Effector CD4-positive, alpha-beta T cell (primary cell): ENCODE measurements at places on chromosomes 11 and 22.

DNA sequence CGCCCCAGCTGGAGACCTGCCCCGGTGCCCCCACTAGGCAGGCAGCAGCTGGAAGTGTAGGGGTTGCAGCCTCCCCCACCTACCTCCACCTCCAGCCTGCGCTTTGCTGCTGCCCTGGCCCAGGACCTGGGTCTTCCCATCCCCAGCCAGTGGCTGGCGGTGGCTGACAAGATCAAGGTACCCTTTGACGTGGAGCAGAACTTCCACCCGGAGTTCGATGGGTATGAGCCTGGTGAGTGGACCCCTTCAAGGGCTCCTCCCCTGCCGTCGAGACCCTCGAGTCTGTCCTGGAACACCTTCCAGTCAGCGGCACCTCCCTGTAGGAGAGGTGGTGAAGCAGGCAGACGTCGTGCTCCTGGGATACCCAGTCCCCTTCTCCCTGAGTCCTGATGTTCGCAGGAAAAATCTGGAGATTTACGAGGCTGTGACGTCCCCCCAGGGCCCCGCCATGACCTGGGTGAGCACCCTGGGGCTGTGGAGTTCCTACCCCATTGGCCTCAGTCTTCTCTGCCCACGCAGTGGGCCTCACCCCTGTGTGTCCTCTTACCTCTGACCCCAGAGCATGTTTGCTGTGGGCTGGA, 4.4 kb downstream of the PGGHG start:
- no peak for DNase-seq

DNA sequence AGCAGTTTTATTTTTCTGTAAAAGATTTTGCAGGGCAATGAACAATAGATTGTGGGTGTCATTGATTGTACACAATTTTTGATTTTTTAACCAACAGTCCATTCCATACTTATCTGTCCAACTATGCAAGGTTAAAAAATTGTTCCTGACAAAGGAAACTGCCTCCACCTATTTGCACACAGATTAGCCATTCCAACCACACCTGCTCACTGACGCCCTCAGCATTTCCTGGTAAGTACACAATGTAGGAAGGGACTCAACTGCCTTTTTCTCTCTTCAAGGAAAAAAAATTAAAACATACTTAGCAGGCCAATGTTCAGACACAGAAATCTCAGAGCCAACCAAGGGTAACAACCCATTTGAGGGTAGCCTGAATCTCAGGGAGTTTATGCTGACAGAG, 4.3 kb upstream of the FUT4 start:
- no peak for DNase-seq

GRCh38 chr22:43154887-43155536, 3.7 kb downstream of the TSPO start:
- DNase-seq: no peak

GRCh38 chr11:64406221-64406946, 47.4 kb downstream of the RPS6KA4 start:
- no peak for DNase-seq

DNA sequence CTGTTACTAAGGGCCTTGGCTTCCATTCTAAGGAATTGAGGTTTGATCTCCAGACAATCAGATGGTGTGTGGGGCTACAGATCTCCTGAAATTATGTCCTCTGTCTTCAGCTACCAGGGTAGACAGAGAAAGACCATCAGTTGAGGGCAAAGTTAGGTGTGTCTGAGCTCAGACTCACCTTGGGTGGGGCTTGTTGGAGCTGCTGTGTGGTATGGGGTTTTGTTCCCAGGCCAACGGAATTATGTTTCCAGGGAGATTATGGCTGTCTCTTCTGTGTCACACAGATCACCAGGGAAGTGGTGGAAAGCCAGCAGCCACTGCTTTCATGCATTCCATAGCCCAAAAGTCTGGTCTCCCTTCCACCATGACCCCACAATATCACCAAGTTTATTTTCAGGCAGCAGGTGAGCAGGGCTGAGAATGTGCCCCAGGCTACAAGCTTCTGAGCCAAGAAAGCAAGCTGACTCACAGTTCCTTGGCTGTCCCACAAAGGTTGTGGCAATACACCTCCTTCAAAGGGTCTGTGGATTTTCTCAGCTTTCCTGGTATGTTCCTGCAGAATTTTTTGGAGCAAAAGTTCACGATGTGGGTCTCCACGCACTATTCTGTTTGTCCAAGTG, 714.9 kb downstream of the LUZP2 start:
- no peak for DNase-seq

DNA sequence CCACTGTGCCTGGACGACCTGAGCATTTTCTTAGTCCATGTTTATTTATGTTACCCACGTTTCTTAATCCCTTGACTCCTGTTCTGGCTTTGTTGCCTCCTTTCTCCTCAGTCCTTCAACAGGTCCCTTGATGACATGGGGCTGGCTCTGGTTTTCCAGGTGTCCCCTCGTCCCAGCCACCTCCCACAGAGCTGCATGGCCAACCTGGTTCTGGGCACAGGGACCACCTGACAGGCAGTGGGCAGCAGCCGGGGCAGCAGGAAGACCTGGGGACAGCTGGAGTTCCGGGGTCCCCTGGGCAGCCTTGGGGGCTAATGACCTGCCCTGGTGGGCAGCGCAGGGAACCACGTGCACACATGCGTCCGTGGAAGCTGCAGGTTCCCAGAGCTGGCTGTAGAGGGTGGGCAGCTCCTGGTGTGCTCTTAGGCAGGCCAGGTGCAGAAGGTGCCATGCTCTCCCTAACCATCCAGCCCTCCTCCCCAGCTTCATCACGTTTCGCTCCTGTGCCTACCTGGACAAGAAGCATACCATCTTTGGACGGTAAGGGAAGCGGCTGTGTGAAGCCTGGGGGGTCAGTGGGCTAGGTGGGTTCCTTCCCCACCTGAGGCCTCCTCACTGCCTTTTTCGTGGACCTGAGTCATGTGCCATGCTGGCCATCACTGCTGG, 27.7 kb downstream of the PPIL2 start:
- DNase-seq: no peak

DNA sequence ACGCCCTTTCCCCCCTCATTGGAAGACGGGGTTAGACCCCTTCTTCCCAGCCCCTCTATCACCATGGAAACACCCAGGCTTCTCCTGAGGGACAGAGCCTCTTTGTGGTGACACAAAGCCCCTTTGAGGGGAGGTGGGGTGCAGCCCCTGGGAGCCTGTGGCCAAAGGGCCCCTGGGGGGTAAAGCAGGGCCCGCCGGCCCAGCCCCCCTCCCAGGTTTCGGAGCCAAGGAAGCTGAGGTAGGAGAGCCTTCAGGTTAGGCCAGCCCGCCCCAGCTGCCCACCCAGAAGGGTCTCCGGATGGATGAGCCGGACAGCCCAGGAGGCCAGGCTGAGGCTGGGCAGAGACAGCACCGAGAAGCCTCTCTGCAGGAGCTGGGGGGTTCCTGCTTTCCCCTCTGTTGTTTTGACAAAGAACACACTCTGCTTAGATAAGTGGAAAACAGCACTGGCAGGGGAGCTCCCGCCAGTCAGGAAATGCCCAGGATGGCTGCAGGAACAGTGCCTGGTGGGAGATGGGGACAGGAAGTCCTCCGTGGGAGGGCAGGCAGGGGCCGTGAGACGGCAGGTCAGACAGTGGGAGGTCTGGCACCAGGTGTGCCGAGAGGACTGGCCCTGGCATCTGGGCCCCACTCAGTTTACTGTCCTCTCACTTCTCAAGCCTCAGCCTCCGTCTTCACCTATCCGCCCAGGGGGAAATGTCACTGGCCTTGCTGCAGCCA, 18.2 kb downstream of the ARVCF start:
- DNase-seq: no peak

DNA sequence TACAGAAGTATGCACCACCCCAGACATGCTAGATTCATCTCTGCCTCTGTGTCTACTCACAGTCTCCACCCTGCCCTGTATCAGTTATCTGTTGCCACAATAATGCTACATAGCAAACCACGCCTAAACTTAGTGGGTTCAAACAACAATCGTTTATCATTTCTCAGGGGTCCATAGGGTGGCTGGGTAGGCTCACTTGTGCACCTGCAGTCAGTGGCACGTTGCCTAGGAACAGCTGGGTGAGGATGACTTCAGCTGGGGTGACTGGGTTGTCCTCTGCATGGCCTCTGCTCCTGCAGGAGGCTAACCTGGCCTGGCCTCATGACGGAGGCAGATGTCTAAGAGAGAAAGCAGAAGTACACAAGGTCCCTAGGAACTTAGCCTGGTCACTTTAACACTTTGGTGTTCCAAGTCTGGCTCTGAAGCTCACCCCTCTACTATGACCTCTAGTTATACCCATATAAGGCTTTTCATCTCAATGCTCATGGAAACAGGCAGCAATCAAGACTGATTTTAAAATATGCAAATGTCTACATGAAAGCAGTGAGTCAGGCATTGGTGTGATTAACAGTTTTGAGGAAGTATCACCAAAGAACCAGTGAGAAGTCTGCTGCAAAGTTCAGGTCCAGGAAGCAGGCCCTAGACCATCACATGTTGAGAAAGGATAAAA, 10.7 kb downstream of the OLFML1 start:
- DNase-seq: no peak

DNA sequence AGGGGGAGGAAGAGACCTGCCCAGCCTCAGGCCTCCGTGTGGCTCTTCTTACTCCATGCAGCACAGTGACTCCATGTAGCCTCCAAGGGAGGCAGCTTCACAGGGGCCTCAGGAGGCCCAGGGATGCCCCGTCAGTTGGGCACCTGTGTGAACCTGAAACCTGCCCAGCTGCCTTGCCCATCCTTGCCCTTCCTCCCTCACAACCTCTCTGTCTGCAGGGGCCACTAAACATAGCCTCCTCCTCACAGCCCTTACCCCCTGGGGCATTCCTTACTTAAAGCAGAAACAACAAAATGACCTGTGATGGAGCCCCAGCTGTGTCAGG, 7.1 kb downstream of the LRRC32 start:
- no peak for DNase-seq

GRCh38 chr11:35102267-35102666, 36.7 kb upstream of the CD44 start:
- DNase-seq: no peak

- peak; percentile 69 for DNase-seq
Measured at GRCh38 chr22:23385678-23386631, 194.1 kb downstream of the IGLL1 start.

DNA sequence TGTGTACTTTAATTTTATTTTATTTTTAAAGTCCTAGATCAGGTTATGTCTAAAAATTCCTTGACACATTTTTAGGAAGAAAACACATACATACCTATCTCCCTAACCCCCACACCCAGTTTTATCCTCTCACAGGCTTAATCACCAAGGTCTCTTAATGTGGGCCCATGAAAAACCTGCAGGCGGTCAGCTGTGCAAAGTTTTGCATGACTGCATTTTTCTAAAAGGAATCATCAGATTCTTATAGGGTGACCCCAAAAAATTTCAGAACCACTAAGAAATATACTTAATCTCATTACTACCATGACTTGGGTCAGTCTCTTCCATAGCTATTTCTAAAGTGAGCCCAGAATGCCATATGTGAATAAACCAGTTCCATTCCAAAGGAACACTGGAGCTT, 19.8 kb downstream of the SAA1 start:
- no peak for DNase-seq

DNA sequence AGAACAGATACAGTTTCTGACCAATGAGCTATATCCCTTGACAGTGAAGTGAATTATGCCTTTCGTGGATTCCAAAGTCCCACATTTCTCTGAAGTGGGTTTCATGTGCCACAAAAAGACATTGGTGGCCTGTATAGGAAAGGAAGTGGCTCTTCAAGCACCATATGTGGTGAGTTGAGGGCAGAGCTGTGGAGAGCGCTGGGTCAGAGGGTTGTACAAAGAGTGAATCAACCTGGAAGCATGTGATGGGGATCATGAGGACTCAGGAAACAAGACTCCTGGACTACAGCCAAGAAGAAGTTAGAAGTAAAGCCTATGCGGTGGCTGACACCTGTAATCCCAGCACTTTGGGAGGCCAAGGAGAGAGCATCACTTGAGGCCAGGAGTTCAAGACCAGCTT, 579 bp upstream of the SLC5A4 start:
- DNase-seq: no peak

GRCh38 chr11:35825386-35825785, 118.5 kb upstream of the LDLRAD3 start:
- no peak for DNase-seq

GRCh38 chr11:122345586-122345985, 229.6 kb upstream of the BLID start:
- DNase-seq: no peak

DNA sequence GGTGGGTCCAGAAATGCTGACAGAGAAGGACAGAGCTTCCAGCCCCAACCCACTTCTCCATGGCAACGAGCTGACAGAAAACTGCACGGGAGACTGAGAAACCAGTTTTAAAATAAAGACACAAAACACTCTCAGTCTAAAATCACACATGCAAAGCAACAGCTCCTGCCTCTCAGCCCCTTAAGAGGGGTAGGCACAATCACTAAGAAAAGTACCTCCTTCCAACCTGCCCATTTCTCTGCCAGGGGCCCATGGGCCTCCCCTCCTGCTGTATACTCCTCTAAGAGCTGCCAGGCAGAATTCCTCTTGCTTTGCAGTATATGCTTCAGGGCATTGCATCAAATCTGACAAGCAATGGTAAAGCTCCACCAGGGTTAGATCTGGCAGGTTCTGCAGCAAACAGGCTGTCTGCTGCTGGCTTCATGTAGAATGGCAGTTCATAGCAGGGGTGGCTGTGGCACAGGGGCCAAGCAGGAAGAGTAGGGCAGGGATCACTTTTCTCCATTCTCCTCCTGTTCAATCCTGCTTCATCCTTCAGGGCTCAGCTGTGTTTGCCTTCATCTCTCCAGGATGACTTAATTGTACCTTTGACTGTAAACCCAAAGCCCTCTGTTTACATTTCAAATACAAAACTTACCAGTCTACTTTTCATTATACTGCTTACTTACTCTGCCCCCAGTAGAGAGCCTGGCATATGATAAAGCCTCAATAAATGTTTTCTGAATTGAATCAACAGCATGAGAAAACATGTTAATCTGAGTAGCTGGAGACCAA, 77.7 kb downstream of the KCNC1 start:
- DNase-seq: no peak

DNA sequence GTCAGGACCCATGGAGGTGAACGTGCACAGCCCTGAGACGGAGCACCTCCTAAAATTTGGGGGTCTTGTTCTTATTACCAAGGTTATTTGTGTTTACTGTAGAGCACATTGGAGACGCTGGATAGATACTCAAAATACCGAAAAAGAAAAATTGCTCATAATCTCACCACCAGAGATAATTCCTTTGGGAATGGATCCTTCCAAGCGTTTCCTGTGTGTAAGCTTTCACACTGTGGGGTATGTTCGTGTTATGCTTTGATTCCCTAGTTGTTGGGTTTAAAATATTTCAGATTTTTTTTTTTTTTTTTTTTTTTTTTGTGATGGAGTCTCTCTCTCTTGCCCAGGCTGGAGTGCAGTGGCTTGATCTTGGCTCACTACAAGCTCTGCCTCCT, 14.1 kb upstream of the MRGPRD start:
- DNase-seq: no peak

GRCh38 chr11:69436041-69436982, 45.2 kb upstream of the LINC01488 start:
- no peak for DNase-seq

- no peak for DNase-seq
Measured at GRCh38 chr11:11814614-11815452, 26.9 kb upstream of the USP47 start.

- no peak for DNase-seq
Measured at GRCh38 chr11:4607096-4607495, 935 bp downstream of the TRIM68 start.
